ENCODE measurements at places on chromosomes 2 and 18. TPM values are rescaled to one million over a fixed set of nuclear protein-coding genes. Genes with fewer than 3 reads are reported as not detected.

CNGA3 gene
- 0.13 TPM for total RNA-seq

ZSCAN30 gene
- total RNA-seq = 22.1 TPM

EPG5 gene
- total RNA-seq = 36.7 TPM

HRH4 gene
- 0.06 TPM for total RNA-seq

PCARE gene
- not detected for total RNA-seq
